Activated CD8-positive, alpha-beta T cell treated with anti-CD3 and anti-CD28 coated beads for 36 hours (primary cell): ENCODE measurements at places on chromosomes 6 and 20.

DNA sequence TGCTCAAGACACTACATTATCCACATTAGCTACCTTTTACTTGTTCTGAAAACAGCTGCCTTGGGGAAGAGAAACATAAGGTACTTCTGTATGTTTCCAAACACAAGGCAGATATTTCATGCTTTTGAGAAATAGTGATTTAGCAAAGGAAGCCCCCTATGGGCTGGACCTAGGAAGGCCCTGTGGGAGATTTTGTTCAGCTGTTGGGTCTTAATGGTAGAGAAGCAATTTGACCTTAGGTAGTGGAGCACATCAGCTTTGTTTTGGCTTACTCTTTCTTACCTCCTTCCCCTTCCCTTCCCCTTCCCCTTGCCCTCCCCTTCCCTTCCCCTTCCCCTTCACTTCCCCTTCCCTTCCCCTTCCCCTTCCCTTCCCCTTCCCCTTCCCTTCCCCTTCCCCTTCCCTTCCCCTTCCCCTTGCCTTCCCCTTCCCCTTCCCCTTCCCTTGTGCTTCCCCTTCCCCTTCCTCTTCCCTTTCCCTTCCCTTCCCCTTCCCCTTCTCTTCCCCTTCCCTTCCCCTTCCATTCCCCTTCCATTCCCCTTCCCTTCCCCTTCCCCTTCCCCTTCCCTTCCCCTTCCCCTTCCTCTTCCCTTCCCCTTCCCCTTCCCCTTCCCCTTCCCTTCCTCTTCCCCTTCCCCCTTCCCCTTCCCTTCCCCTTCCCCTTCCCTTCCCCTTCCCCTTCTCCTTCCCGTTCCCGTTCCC lies 84.6 kb downstream of the ANKS1A start:
- peak; percentile 21 for DNase-seq
- H3K4me1 ChIP-seq: no peaks in the 10 kb centered on the region

GRCh38 chr20:44186674-44187053 lies 324 bp downstream of the JPH2 start:
- DNase-seq: no peak
- peaks cover 11% of the 10 kb centered on the region for H3K4me1 ChIP-seq
- peaks cover 54% of the 10 kb centered on the region for H3K27me3 ChIP-seq
- no peak overlapping the region for H3K27ac ChIP-seq
- peak overlapping the region; percentile 11 for H3K4me3 ChIP-seq

GRCh38 chr6:107603006-107603370 lies 113.1 kb downstream of the SOBP start:
- H3K27me3 ChIP-seq: no peaks in the 10 kb centered on the region
- no peaks in the 10 kb centered on the region for H3K36me3 ChIP-seq
- no peak for DNase-seq
- no peaks in the 10 kb centered on the region for H3K4me1 ChIP-seq

GRCh38 chr6:43984442-43985321 lies 142.6 kb downstream of the MRPL14 start:
- no peaks in the 10 kb centered on the region for H3K4me1 ChIP-seq
- DNase-seq: no peak
- no peak overlapping the region for H3K4me3 ChIP-seq
- no peaks in the 10 kb centered on the region for H3K36me3 ChIP-seq

GRCh38 chr6:112252571-112253497 lies 1.5 kb downstream of the LAMA4 start:
- peaks cover 12% of the 10 kb centered on the region for H3K4me1 ChIP-seq
- no peaks in the 10 kb centered on the region for H3K36me3 ChIP-seq
- peak overlapping the region; percentile 67 for H3K4me3 ChIP-seq
- peaks cover 42% of the 10 kb centered on the region for H3K27me3 ChIP-seq
- no peak overlapping the region for H3K27ac ChIP-seq
- DNase-seq: no peak
